NCI-H1105 treated with DMSO at 0.1 percent for 48 hours (cell line): ENCODE measurements at places on chromosomes 6 and 20.
A peak's percentile ranks its signal among the peaks of the same experiment; 100 is the strongest.

DNA sequence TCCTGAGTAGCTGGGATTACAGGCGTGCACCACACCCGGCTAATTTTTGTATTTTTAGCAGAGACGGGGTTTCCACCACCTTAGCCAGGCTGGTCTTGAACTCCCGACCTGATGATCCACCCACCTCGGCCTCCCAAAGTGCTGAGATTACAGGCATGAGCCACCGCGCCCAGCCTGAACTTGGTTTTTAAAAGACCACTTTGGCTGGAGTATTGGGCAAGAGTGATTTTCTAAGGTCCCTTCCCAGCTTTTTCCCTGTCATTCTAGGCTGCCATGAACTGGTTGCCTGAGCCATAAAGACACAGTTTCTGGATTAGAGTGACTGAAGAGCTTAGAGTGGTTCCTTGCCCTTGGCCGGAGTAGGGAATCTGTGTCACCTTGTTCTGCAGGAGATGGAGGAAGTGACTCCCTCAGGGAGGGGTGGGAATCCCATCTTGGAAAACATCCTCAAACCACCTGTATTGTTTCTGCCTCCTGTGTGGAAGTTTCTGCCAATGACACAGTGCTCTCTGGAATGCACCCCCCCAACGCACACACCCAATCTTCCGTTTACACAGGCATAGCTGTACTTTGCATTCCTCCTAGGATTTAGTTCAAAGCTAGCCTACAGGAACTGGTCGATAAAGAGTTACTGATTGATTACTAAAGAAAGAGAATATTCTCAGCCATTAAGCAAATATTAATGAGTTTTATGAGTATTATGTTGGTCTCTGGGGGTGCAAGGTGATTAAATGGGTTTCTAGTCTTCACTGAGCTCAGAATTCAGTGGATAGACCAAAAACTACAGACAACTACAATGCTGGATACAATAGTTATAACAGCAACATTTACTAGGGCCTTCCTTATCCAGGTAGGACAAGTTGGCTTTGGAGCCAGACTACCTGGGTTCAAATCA is 18.2 kb downstream of the BCL2L1 start:
- DNase-seq = no peak

DNA sequence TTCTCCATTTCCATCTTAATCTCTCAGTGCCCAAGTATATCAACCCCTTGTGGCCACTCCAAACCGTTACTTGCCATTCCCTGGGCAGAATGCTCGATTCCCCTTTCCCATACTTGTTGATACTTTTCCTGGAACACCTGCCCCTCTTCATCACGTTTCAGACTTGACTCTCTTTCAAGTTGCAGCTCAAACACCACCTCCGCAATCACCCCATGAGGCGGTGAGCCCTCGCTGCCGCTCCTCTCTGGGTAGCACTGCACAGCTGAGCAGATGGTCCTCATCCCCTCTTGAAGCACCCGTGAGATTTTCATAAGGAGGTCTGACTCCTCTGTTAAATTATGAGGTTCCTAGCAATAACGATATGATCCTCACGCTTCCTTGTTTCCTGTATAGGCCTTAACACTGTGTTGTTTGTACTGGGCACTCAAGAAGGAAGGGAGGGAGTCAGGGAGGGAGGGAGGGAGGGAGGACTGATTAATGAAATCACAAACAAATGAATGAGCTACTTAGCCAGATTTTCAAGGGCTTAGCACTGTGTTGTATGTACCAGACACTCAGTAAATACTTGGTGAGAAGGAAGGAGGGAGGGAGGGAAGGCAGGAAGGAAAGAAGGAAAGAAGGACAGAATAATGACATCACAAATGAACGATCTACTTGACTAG is 8.0 kb upstream of the UQCC2 start:
- DNase-seq = no peak

DNA sequence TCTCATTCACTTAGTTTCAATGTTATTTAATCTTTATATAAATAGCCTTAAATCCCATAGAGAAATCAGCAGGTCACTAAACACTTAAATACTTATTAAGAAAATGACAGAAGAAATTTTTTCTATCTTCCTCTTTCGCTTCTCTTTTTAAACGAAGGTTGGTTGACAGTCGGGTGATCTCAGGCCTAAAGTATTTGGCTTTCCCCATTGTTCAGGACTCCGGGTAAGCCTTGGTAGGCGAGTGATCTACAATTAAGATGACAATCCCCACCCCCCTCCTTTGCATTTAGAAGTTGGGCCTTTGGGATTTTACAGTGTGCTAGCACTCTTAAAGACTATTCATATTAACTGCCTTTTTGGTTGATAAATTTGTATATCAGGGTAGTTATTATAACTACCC is 19.7 kb upstream of the UTRN start:
- DNase-seq = no peak

DNA sequence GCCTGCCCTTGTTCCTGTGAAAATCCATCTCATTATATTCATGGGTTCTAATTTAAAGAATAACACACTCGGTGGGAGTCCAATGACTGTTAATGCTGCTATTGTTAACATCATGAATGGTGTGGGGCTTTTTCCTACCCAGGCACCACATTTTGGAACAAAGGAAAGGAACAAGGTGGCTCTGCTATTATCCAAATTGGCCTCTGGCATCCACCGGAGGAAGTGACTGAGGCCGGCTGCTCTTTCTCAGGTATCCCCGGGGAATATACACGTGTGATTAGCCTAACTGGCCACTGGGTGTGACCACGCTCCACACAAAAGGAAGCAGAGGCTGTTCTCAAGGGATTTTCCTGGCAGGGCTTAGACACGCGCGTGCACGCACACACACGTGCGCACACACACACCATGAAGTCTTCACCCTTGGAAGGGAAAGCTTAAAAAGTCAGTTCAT is 601.2 kb upstream of the ARID1B start:
- DNase-seq = peak; percentile 82

- no peak for DNase-seq
Observed at GRCh38 chr20:38216746-38217595, 43.6 kb downstream of the KIAA1755 start.

DNA sequence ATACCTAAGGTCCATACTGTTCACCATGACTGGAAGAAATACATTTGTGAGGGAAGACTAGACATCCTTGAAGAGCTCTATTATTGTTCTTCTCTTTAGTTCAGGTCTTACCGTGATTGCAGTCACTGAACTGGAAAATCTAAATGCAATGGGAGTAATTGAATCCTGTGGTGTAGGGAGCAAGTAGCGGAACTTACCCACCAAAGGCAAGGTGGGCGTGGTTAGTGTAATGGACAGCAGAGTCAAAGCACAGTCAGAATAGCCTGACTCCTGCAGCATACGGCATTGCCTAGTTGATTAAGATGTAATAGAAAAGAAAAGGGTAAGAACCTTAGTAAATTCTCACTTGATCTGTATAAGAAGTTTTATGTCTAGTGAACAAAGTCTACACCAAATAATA is 679.7 kb upstream of the EPHA7 start:
- no peak for DNase-seq
